Calu3 (cell line): ENCODE measurements at places on chromosomes 16 and 17.

DNA sequence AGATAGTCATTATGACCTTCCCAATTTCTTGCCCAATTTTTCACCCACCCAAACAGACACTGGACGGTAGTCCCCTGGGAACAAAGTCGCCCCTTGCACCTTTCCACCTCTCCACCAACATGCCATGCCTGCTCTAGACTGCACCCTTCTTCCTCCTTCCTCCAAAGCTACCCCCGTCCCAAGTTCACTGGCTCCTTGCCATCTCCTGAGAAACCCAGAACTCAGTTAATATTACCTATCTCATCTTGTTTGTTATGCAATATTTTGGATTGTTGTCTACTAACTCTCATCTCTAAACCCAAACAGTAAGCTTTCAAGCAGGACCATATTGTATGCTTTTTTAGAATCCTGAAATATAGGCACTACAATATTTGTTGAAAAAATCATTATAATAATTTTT is 63.3 kb downstream of the USP31 start:
- DNase-seq: no peak

GRCh38 chr16:78505544-78506366 is 406.3 kb downstream of the WWOX start:
- no peak for DNase-seq

DNA sequence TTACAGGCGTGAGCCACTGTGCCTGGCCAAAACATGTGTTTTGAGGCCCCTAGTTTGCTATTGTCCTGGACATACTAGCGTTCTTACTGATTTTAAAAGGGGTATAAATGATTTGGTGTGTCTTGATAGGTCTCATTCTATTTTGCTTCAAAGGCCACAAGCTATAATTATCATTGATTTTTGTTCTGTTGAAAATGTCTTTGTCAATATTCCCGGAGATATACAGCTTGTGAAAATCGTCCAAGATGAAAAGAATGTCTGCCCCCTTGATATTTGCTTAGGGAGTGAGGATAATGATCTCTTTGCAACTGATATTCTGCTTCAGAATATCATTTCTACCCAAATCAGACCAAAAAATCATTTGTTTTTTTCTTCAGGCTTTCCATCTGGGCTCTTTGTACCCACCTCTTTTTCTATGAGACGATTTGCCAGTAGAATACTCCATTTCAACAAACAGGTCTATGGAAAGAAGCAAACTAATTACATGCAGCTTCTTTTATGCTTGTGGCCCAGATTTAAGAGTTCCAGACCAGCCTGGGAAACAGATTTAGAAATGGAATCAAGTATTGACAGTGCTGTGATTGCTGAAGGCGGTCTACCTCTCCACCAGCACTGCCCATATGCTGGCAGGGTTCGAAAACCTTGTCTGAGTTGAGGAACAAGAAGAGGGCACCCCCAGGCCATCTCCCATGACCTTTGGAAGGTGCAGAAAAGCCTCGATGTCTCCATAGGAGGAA is 14.1 kb upstream of the ST6GALNAC1 start:
- DNase-seq: no peak

GRCh38 chr16:12484972-12485371 is 318.7 kb downstream of the CPPED1 start:
- no peak for DNase-seq

DNA sequence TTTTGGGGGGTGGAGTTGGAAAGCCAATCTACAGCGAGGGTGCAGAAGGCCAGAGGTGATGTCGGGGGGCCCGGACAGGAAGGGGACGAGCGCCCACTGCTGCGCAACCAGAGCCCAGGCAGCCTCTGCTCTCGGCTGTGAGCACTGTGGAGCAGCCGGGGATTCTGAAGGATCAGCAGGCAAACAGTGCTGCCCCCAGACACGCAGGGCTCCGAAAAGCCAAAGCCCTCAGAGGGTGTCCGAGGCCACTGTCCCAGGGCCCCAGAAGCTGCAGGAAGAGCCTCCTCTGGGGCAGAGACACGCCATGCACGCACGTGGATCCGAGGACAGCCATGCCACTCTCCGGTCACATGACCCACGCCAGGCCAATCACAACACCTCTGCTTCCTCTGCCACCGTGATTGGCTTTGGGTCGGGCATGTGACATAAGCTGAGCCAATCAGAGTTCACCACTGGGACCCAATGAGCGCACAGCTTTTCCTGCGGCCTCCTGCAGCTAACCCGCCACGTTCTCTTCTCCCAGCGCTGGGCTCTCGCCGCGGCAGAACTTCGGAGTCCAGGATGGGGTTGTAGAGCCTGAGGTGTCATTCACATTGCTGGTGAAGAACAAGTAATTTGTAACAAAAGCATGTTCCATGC is 40.7 kb downstream of the ACTG1 start:
- DNase-seq: no peak

DNA sequence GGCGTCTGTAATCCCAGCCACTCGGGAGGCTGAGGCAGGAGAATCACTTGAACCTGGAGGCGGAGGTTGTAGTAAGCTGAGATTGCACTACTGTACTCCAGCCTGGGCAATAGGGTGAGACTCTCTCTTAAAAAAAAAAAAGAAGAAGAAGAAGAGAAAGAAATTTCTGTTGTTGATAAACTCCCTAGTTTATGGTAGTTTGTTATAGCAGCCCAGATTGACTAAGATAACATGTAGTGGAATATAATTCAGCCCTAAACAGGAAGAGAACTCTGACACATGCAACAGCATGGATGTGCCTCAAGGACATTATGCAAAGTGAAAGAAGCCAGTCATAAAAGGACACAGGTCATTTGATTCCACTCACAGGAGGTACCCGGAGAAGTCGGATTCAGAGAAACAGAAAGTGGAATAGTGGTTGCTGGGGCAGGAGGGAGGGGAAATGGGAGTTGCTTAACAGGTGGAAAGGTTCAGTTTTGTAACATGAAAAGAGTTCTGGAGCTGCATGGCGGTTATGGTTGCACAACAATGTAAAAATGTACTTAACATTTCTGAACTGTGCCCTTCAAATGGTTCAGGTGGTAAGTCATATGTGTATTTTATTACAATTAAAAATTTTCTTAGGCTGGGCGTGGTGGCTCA is 26.0 kb upstream of the PRM1 start:
- no peak for DNase-seq

- no peak for DNase-seq
Observed at GRCh38 chr17:613725-614124, 100.9 kb downstream of the VPS53 start.
